ENCODE measurements at places on chromosomes 12 and 14. TPM values are rescaled to one million over a fixed set of nuclear protein-coding genes. Genes with fewer than 3 reads are reported as not detected.

- DNase-seq, result no peak
Measured at GRCh38 chr12:43338848-43339526, 213.0 kb downstream of the ADAMTS20 start.

DNA sequence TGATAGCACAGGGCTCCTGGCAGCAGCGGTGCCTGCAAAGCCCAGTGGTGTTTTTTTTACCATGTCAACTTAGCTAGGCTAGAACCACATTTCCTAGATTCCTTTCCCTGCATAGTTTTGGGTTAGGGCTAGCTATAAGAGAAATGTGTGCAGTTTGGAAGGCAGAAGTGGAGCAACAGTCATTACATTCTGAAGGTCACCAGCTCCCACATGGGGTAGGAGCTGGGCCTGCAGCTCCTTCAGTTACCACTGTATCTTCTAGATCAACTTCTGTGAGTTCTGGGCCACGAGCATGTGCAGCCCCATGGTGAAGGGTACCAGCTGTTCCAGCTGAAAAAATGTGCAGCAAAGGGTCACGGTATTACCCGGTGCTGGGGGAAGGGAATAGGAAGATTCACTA, 2.3 kb upstream of the SLC25A3 start:
- DNase-seq, result no peak

GRCh38 chr14:61528591-61529021, 166.7 kb upstream of the HIF1A start:
- DNase-seq, result no peak

SLC41A2 gene
- total RNA-seq, result 11.1 TPM

WSB2 gene
- total RNA-seq, result 28.4 TPM

DNA sequence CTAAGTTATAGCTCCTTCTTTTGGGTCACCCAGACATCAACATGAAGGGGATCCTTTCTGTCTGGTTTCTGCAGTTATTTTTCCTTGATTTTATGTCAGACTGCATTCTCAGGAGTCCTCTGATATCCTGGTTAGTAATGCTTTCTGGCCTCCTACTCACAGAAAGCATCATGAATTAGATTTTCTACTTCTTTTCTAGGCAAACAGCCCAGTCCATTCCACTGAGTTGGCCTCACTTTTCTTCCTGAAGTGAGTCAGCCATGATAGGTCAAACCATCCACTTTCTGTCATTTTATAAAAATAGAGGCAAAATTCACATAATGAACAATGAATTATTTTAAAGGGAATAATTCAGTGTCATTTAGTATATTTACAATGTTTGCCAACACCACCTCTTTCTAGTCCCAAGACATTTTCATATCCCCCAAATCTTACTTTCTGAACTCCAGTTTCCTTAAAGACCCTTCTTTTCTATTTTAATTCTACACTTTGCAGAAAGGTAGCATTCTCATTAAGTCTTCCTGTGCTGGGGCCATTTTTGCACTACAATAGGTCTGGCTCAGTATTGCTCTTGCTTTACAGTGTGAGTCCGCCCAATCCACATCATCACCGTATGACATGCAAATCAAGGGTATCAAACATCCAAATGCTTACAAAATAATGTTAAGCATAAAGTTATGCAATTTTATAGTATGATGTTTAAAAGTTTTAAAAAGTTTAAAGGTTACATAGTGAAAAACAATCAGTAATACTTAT, 95.1 kb downstream of the UNC79 start:
- DNase-seq, result no peak

RERG gene
- not detected for total RNA-seq

DNAI7 gene
- 0.15 TPM for total RNA-seq
